ENCODE measurements at places on chromosomes 3 and 15.

DNA sequence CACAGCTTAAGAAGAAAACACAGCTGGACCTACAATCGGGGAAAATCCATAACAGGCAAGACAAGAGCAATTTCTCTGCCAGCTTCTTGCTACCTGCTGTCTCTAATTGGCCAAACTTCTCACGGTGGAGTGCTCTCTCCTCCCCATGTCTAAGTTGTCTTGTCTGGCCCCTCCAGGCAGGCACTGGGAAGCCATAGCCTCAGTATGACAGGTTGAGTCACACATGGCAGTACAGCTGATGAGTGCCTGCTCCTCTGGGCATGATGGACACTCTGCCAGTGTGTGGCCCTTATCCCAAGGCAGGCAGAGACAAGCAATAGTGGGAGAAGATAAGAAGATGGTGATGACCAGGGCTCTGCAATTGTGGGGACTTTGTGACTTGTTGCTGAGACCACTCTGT is 551.8 kb downstream of the DIPK2A start:
- DNase-seq, result no peak

DNA sequence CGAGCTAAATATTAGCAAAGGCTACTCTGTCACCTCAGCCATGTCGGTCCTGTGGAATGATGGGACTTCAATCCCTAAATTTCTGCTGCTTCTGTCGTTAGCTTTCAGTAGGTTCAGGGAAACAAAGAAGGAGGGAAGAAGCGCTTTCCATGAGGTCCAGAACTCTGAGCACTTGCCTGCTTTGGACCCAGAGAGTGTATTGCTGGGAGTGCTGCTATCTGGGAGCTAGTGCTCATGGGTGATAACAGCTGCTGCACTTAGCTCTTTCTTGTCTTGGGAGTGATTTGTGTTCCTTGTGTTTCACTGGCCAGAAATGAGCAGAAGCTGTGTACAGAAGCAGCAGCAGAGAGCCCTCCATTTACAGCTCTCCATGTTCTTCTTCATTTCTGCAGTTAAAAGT is 369.8 kb downstream of the DIPK2A start:
- no peak for DNase-seq

- no peak for DNase-seq
Observed at GRCh38 chr3:111581403-111582119, 13.6 kb downstream of the ZBED2 start.

- DNase-seq, result no peak
Observed at GRCh38 chr3:39292961-39293360, 13.1 kb upstream of the CX3CR1 start.

DNA sequence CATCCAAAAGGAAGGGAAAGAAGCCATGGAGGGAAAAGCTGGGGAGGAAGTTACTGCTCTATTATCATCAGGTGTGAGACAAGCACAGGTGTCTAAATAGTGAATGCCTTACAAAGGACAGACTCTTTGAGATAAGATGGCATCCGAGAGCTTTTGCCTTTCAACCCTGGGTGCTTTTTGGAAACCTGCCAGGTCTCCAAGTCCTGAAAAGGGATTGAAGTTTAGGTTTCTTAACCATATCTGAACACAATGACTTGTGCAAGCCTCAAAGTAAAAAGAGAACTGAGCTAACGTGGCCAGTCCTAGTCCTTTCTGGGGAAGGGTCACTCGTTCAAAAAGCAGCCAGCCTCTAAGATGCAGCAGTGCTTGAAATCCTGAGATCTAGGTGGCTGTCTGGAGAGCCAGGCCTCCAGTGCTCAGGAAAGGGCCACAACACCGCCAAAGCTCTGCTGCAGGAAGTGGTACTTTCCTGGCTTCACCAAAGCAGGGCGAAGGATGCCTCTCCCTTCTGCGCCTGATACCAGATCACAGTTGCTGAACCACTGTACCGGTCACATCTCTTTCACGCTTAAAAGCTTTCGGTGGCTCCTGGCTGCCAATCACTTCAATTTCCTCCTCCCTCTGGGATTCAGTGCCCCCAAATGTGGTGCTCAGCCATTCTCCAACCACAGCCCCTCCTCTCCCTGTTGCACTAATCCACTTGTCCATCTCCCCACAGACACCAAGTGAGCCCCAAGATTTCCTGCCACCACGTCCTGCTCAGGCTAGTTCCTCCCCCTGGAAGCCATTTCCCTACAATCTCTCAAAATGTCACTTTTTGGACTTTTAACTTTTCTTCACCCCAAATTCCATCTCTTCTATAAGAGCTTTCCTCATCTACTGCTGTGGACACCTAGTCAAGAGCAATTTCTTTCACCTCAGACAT is 104.1 kb upstream of the LPP start:
- no peak for DNase-seq

GRCh38 chr15:23855947-23856346 is 168.8 kb upstream of the NDN start:
- no peak for DNase-seq

- DNase-seq, result no peak
Observed at GRCh38 chr3:195240939-195241338, 30.0 kb downstream of the XXYLT1 start.

DNA sequence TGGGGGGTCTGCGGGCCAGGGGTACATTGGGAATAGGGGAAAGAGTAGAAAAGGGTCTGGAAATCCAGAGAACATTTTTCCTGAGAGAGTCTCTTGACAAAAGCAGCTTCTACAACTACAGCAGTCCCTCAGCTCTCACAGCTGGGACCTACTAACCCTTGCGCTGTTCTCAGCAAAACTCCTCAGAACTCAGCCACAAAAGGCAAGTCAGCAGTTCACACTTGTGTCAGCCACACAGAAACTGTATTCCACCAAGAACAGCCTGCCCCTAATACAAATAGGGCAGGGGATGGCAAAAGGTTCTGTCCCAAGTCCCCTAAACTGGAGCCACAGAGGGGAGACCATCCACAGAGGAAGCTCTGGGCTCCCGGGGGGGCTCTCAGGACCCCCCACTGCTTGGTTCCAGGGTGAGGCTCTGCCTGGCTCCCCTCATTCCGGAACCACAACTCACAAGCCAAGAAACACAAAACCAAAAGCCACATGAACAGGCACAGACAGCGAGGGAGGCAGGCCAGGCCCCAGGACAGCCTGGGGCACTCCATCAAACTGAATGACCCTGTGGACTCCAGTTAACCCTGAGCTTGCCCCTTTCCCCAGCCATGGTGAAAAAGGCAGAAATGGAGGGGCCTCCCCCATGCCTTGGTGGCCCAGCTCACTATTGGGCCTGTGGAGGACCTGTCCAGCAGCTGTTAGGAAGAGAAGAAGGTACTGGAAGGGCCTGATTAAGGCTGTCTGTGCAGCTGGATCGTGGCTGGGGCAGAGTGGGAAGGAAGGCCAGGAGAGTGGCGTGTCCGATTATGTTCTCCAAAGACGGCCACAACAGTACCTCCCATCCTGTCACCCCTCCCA is 162.0 kb downstream of the CHSY1 start:
- no peak for DNase-seq

DNA sequence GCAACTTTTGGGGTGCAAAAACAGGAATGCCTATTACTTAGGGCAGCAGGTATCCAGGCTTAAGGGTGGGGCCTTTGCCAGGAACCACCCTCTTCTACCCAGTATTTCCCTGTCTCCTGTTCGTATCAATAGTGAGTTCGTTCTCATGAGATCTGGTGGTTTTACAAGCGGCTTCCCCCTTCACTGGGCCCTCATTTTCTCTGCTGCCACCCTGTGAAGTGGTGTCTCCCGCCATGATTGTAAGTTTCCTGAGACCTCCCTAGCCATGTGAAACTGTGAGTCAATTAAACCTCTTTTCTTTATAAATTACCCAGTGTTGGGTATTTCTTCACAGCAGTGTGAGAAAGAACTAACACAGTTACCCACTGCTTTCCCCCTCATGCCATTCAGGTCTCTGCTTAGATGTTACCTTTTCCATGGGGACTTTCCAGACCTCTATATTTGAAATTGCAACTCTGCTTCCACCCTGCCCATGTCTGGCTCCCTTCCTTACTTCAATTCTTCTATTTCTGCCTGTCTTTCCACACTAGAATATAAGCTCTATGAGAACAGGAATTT is 23.9 kb upstream of the TRA2B start:
- DNase-seq, result no peak

GRCh38 chr3:61922118-61922517 is 360.7 kb downstream of the PTPRG start:
- DNase-seq, result no peak

DNA sequence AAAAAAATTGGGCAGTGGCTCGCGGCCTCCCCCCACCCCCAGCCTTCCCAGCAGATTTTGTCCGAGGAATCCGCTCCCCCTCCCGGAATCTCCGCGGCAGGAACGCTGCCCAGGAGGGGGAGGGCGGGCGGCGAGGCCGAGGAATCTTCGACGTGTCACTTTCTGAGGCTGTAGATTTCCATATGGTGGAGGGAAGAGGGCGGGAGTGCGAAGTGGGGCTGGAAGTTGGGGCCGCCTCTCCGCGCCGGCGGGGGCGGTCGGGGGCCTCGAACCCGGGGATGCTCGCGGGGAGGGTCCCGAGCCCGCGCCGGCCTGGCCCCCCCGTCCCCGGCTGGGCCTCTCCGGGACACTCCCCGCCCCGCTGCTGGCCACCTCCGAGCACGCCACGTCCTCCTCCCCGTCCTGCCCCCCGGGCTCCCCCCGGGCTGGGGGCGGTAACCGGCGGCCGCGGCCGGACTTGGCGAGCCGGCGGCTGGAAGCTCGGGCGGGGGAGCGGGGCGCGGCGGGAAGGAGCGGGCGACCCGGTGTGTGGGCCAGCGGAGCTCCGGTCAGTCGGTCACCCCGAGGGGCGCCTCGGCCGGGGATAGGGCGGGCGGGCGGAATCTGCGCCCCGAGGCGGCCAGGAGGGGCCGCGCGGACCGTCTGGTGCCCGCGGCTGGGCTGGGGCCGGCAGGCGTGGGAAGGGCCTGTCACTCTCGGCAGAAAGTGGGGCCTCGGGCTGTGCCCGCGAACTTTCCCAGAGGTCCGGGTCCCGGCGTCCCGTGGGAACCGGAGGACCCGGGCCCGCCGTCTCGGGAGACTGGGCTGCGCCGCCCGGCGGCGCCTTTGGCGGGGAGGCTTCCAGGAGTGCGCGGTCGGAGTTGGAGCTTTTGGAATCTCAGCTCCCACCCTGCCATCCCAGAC is 951 bp downstream of the FNDC3B start:
- peak; percentile 25 for DNase-seq

DNA sequence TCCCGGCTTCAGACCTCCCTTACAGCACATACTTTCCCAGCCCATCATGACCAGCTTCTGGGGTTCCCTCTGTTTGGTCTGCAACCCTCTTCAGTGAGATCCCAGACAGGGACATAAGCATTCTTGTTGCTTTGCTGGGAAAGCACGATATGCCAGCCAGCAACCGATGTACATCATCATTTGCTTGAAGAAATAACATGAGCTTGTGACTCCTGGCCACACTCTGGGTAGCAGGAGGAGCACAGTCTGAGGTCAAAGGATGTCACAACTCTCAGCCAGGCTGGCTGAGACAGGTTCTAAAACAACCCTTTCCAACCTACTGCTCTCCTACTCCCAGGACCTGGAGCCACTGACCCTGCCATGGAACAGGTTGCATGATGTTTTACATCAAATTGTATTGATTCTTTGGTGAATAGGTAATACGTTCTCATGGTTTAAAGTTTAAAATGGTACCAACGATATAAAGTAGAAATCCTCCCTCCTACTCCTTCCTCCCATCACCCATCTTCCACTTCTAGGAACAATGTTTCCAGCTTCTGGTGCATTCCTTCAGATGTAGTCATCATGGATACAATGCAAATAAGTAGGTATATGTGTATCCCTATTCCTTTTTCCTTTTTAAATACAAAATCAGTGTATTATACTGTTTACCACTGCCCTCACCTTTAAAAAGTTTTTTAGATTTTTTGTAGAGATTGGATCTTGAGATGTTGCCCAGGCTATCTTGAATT is 190.3 kb downstream of the OPA1 start:
- no peak for DNase-seq

- no peak for DNase-seq
Observed at GRCh38 chr3:196012481-196012880, 69.4 kb downstream of the TFRC start.

DNA sequence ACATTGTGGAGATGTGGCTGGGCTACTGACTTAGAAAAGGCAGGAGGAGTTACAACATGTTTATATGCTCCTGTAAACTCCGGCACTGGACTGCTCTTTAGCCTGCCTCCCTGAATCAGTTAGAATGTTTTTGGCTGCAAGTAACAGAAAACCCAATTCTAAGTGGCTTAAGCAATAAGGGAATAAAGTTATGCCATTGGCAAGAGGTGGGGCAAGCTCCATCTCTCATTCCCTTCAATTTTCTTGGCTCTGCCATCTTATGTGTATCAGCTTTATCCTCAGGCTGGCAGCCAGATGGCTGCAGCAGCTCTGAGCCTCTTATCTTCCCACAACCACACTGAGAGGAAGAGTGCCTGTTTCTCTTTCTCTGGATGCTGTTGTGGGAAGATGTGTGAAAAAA is 22.4 kb upstream of the MEIS2 start:
- DNase-seq, result no peak

DNA sequence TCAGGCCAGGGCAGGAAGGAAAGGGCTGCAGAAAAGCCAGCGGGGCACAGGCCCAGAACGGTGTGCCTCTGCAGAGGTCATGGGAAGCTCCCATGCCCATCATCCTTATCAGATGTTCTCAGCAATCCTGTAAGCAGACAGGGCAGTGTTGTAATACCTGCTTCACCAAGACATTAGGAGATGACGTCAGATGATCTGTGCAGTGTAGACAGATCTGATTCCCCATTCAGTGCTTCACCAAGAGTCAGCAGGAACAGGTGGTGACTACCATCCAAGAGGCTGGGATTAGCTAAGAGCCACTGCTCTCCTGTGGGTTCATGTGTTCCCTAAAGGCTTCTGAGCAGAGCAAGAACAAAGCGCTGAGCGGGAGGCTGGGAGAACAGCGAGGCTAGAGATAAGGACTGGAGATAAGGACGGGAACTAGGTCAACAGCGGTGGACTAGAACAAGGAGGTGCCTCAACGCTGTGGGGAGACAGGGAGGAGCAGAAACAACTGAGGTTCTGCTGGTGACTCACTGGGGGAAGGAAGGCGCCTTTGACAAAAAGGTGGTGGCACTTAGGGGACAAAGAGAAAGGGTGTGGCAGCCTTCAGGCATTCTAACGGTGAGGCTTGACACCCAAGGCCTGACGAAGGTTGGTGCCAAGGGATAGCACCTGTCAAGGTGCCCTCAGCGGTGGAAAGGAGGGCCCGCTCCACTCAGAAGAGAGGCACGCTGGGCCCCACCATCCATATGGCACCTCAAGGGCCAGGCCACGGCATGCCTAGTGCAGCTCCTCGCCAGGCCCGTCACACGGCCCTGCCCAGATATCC is 28.4 kb downstream of the CCDC12 start:
- DNase-seq, result no peak

DNA sequence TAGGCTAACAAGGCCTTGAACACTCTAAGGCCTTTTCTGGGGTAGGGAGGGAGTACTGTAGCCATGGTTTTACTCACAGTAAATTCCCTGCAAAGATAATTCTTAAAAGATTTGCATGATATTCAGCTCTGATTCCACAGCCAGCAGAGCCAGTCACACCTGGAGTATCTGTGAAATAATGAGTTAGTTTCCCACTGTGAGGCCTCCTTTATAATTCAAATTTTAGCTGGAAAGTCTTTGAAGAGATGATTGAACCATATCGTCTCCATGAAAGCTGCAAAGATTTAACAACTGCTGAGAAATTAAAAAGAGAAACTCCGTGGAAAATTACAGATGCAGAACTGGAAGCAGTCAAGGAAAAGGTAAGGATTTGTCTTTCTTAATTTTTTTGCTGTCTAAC is 32.3 kb upstream of the DUT start:
- DNase-seq, result no peak

GRCh38 chr15:56683908-56684307 is 49.4 kb downstream of the ZNF280D start:
- no peak for DNase-seq
